ENCODE measurements at places on chromosomes 3 and 15. TPM values are rescaled to one million over a fixed set of nuclear protein-coding genes. Genes with fewer than 3 reads are reported as not detected.

GRCh38 chr3:155500194-155500818 is 206.8 kb upstream of the STRIT1 start:
- H3K4me3 ChIP-seq, result no peak overlapping the region
- H3K27ac ChIP-seq, result no peak overlapping the region
- peaks cover 6% of the 10 kb centered on the region for H3K4me1 ChIP-seq
- no peaks in the 10 kb centered on the region for H3K27me3 ChIP-seq
- H3K36me3 ChIP-seq, result peaks cover 19% of the 10 kb centered on the region

GRCh38 chr3:195240939-195241338 is 30.0 kb downstream of the XXYLT1 start:
- H3K4me3 ChIP-seq, result no peak overlapping the region
- H3K36me3 ChIP-seq, result peaks cover 8% of the 10 kb centered on the region
- no peak overlapping the region for H3K27ac ChIP-seq
- peaks cover 31% of the 10 kb centered on the region for H3K4me1 ChIP-seq
- H3K27me3 ChIP-seq, result no peaks in the 10 kb centered on the region
- DNase-seq, result no peak

GRCh38 chr15:45133561-45133920 is 3.7 kb downstream of the DUOX1 start:
- no peak overlapping the region for H3K27ac ChIP-seq
- H3K27me3 ChIP-seq, result peaks cover 84% of the 10 kb centered on the region
- H3K4me1 ChIP-seq, result peaks cover 9% of the 10 kb centered on the region

DNA sequence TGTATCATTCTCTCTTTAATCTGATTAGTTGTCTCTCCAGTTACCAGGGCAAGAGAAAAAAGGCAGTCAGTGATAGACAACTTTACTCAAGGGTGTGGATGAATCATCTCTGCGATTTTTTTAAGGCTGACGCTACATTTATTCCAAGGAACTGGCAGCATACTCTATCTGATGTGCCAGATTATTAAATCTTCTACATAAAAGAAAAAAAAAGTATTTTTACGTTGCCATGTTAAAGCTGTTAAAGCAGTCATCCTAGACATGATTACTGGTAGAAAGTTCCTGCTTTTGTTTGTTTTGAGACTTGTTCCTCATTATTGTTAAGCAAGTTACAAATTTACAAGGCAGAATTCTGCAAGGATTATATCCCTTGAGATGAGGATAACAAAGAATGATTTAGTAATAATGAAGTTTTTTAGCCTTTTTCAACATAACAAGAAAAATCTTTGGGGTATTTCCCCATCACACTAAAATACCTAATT is 121.7 kb downstream of the CBLB start:
- H3K4me1 ChIP-seq, result peaks cover 9% of the 10 kb centered on the region
- H3K4me3 ChIP-seq, result no peak overlapping the region
- DNase-seq, result no peak
- H3K36me3 ChIP-seq, result peaks cover 12% of the 10 kb centered on the region
- H3K27ac ChIP-seq, result no peak overlapping the region
- H3K27me3 ChIP-seq, result no peaks in the 10 kb centered on the region

- no peak for DNase-seq
- peaks cover 67% of the 10 kb centered on the region for H3K4me1 ChIP-seq
- peak overlapping the region; percentile 93 for H3K4me3 ChIP-seq
- H3K36me3 ChIP-seq, result peaks cover 8% of the 10 kb centered on the region
- H3K27ac ChIP-seq, result peak overlapping the region; percentile 83
Observed at GRCh38 chr15:90266485-90266884, 1.0 kb downstream of the NGRN start.

DNA sequence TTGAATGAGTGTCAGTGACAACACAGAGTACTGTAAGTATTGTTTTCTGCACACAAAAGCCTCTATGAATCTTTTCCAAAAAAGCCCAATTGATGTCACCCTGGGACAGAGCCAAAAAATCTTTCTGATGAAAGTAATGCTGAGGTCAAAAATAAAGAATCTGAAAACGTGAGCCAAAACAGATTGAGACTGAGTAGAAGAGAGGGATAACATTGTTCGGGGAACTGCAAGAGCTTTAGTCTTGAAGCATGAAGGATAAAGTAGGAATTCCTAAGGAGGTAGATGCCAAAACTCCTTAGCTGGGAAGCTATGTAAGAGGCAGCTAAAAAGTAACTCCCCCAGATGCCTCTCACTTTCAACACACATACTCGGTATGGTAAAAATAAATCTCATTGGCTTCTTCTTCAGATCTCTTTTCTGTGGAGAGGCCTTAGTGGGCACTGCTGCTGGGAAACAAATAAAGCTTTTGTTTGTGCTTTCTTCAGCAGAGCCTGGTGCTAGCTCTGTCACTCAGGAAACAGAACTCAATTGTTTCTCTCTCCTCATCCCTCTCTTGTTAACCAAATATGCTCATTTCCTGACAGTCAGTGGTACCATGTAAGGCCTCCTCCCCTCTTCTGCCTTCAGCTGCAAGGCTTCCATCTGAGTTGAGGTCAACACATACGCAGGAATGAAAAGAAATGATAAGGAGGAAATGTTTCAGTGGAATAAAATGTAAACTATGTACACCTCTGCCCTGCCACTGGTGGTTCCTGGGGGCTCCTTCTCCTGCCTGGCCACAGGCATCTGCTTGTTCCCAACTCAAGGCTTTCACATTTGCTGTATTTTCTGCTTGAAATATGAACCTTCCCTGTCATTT is 58.1 kb downstream of the CD200 start:
- peak; percentile 12 for DNase-seq
- peaks cover 8% of the 10 kb centered on the region for H3K36me3 ChIP-seq
- no peaks in the 10 kb centered on the region for H3K27me3 ChIP-seq
- H3K4me1 ChIP-seq, result peaks cover 56% of the 10 kb centered on the region

DNA sequence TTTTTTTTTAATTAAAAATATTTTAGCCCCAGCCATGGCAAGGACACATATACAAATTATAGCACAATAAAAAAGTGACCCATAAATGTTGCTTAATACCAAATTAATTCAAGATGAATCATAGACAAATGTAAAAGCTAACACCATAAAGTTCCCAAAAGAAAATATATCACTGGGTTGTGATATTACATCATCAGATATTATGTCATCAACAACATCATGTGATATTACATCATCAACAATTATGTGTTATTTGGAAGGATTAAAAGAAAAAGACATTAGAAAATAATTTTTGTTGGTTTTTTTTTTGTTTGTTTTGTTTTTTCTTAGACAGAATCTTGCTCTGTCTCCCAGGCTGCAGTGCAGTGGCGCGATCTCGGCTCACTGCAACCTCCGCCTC is 34.5 kb upstream of the ABHD10 start:
- H3K27me3 ChIP-seq, result no peaks in the 10 kb centered on the region
- no peak for DNase-seq
- peaks cover 25% of the 10 kb centered on the region for H3K36me3 ChIP-seq
- H3K27ac ChIP-seq, result no peak overlapping the region
- H3K4me3 ChIP-seq, result no peak overlapping the region

- H3K4me3 ChIP-seq, result no peak overlapping the region
- H3K36me3 ChIP-seq, result no peaks in the 10 kb centered on the region
- H3K27ac ChIP-seq, result no peak overlapping the region
- DNase-seq, result no peak
Observed at GRCh38 chr15:49468481-49468839, 45.4 kb downstream of the FGF7 start.

DNA sequence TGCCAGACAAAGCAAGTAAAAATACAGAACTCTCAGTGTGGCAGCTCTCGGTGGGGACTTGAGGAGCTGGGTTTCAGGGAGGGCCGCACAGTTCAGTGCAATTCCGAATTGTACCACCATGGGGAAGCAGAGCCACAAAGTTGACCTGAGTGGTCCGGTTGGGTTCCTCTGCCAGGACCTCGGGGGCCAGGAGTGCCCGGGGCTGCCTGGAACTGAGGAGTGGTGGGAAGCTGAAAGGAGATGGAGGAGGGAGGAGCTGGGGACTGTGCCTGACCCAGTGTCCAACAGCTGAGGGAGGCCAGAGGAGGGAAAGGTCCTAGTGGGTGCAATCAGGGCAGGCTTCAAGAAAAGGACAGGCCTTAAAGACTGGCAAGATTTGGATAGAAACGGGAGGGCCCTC is 32.2 kb upstream of the TRH start:
- H3K36me3 ChIP-seq, result no peaks in the 10 kb centered on the region
- H3K27ac ChIP-seq, result no peak overlapping the region
- DNase-seq, result peak; percentile 82
- no peak overlapping the region for H3K4me3 ChIP-seq

DNA sequence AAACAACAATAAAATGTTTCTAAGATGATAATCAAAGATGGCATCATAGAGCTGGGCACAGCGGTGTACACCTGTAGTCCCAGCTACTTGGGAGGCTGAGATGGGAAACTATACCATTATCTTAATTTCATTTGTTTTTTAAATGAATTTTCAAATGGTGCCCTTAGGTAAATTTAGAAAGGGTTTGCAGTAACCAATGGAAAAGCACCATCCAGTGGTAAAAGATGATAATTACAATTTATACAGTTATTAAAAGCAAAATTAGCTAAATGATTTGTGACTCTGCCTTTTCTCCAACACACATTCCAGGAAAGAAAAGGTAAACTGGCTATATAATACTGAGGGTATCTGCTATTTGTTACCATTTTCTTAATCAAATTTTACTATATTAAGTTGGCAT is 14.4 kb upstream of the ANKRD28 start:
- no peaks in the 10 kb centered on the region for H3K4me1 ChIP-seq
- no peaks in the 10 kb centered on the region for H3K36me3 ChIP-seq
- H3K4me3 ChIP-seq, result no peak overlapping the region
- DNase-seq, result no peak
- H3K27me3 ChIP-seq, result no peaks in the 10 kb centered on the region
- no peak overlapping the region for H3K27ac ChIP-seq

GRCh38 chr3:101195951-101196713 is 124.2 kb downstream of the IMPG2 start:
- no peak for DNase-seq
- H3K4me3 ChIP-seq, result no peak overlapping the region
- no peak overlapping the region for H3K27ac ChIP-seq

DNA sequence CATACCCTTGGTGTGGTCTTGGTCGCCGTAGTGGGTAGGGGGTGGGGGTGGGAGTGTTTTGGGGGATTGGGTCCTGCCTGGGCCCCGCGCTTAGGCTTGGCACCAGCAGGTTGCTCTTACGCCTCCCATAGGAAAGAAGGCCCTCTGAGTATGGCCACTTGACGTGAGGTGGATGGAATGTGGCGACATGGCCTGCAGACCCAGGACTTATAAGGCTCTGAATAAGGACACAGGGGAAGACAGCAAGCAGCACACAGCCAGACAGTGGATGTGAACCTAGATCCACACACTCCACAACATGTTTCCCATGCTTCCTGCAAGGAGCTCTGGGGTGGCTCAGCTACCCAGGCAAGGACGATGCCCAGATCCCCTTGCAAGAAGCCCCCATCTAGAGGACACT is 12.4 kb downstream of the RBPMS2 start:
- H3K36me3 ChIP-seq, result no peaks in the 10 kb centered on the region
- DNase-seq, result no peak
- H3K27me3 ChIP-seq, result no peaks in the 10 kb centered on the region
- no peaks in the 10 kb centered on the region for H3K4me1 ChIP-seq
- H3K27ac ChIP-seq, result peak overlapping the region; percentile 12

DNA sequence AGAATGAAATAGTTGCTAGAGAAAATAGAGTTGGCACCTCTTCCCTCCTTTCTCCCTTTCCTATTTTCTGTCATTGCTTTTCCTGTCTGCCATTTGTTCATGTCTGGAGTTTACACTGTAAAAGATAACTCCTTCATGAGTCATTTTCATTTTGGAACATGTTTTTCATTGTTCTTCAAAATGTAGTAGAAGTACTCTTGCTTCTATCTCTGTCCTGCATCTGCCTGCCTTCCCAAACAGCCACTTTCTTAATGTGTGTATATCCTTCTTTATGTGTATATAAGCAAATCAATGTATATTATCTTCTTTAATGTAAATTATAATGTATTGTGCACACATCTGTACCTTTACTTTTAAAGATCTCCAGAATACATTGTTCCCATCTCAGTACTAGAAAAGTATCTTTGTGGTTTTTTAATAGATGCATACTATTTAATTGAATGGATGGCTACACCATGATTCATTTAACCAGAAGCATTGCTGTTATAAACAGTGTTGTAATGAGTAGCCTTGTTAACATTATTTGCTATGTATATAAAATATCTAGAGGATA is 41.1 kb downstream of the TSC22D2 start:
- H3K36me3 ChIP-seq, result peaks cover 3% of the 10 kb centered on the region
- H3K27me3 ChIP-seq, result no peaks in the 10 kb centered on the region
- DNase-seq, result no peak
- peaks cover 17% of the 10 kb centered on the region for H3K4me1 ChIP-seq

DNA sequence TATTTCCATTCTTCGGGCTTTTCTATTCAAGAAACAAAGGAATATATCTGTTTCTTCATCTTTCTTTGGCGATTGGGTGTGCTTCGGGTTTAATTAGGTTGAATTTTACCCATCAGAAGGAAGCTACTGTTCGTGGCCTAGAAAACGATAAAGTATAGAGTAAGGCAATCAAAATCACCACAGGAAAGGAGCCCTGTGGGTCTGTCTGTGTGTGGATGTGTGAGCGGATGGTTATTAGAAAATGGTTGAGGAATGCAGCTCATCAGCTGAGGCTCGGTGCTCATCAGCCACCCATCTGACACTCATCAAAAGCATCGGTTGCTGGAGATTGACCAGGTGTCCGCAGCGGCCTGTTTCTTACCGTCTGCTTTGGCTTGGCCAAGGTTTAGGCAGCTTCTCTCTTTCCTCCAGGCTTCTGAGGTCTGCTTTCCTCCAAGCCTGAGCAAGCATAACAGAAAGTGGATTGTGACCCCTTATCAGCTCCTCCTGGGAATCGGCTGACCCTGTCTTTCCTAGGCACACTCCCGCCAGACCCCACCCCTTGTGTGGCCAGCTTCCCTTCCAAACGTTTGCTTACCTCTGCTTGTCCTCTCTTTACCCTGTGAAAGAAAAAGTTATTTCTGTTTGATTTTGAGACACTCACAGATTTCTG is 17.6 kb upstream of the ISLR start:
- no peak overlapping the region for H3K4me3 ChIP-seq
- H3K27me3 ChIP-seq, result no peaks in the 10 kb centered on the region
- no peaks in the 10 kb centered on the region for H3K36me3 ChIP-seq
- DNase-seq, result no peak

The PLIN1 gene
- total RNA-seq, result 0.73 TPM

The CHRM5 gene
- not detected for total RNA-seq

The MLF1 gene
- 21.0 TPM for total RNA-seq

The AADACL2 gene
- total RNA-seq, result not detected

The CLRN1 gene
- total RNA-seq, result not detected

The CCNDBP1 gene
- total RNA-seq, result 29.5 TPM

The IL5RA gene
- total RNA-seq, result not detected

The ISLR2 gene
- 10.9 TPM for total RNA-seq

Measured in neural crest cell (in vitro differentiated cells).